ENCODE measurements at places on chromosomes 16 and 17.

DNA sequence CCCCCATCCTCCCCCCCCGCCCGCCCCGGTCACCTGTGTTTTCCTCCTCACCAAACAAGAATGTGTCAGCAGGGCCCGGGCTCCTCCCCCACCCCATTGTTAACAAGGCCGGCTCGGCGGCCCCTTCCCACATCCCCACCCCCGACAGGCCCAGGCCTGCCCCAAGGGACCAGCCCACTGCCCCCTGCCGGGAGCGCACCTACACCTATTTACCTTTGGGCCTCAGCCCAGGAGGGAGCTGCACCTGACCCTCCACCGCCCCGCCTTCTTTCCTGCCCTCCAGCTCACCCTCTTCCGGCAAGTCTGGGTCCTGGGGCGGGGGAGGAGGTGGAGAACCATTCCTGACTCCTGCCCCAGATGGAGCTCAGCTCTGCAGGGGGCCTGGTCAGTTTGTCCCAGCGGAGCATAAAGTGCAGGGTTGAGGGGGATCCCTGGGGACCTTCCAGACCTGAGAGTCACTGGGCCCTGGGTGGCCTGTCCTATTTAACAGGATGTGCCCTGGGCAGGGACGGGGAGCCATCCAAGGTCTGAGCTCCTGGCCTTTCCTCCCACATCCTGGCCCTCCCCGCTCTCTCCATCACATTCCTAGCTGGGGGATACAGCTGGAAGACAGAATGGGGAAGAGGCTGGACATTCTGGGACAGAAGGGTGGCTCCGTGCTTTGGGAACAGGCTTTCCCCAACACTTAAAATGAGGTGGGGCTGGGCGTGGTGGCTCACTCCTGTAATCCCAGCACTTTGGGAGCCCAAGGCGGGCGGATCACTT, 8.3 kb downstream of the FOXJ1 start:
- no peak for DNase-seq

- DNase-seq, result no peak
Observed at GRCh38 chr17:33523577-33523981, 230.5 kb upstream of the ASIC2 start.

- no peak for DNase-seq
Observed at GRCh38 chr16:87728026-87728425, 37.8 kb downstream of the KLHDC4 start.

- no peak for DNase-seq
Observed at GRCh38 chr16:89478576-89479221, 11.7 kb downstream of the ANKRD11 start.

DNA sequence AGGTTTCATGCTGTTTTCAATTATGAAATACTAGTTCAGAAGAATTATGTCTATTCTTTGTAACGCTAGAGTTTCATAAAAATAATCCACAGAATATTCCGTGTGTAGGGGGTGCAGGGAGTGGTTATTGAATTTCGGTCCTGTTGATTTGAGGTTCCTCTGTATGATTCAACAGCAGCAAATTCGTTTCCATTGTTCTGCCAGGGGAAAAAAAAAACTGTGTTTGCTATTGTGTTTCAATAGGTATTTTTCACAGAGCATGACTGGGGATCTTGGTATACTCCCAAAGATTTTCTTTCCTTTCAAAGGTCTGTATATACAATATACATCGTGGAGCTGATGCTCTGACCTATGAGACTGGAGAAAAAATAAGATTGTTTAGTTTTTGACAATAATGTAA, 15.8 kb downstream of the SHISA9 start:
- no peak for DNase-seq

GRCh38 chr16:84758627-84759026, 58.8 kb downstream of the USP10 start:
- DNase-seq, result no peak

- DNase-seq, result no peak
Observed at GRCh38 chr16:74099530-74099929, 197.1 kb upstream of the PSMD7 start.

GRCh38 chr16:69040144-69040909, 65.1 kb upstream of the HAS3 start:
- no peak for DNase-seq

DNA sequence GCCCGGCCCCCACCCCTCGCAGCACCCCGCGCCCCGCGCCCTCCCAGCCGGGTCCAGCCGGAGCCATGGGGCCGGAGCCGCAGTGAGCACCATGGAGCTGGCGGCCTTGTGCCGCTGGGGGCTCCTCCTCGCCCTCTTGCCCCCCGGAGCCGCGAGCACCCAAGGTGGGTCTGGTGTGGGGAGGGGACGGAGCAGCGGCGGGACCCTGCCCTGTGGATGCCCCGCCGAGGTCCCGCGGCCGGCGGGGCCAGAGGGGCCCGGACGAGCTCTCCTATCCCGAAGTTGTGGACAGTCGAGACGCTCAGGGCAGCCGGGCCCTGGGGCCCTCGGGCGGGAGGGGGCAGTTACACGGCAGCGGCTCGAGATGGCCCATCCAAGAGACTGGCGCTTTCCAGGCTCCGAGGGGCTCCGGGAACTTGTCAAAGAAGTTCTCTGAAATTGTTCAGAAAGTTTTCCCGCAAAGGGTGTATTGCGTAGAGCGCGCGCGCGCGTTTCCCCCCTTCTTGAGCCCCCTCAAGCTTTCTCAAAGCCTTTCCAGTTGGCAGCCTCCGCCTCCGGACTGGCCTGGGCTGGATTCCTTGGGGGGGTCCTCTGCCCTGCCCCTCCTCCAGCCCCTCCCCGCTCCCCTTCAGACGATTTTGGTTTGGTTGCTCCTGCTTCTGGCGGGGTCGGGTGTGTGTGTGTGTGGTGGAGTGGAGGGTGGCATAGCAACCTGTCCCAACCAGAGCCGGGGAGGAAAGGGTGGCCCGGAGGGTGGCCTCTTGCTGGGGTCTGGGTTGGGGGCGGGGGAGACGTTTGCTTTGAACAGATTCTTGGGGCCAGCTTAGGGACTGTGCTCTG, 504 bp downstream of the ERBB2 start:
- DNase-seq, result no peak

- peak; percentile 90 for DNase-seq
Observed at GRCh38 chr17:27494192-27495091, 38.2 kb downstream of the KSR1 start.

GRCh38 chr17:82338858-82339633, 5.5 kb upstream of the SECTM1 start:
- peak; percentile 76 for DNase-seq

- no peak for DNase-seq
Observed at GRCh38 chr17:10857976-10858375, 20.1 kb upstream of the PIRT start.

DNA sequence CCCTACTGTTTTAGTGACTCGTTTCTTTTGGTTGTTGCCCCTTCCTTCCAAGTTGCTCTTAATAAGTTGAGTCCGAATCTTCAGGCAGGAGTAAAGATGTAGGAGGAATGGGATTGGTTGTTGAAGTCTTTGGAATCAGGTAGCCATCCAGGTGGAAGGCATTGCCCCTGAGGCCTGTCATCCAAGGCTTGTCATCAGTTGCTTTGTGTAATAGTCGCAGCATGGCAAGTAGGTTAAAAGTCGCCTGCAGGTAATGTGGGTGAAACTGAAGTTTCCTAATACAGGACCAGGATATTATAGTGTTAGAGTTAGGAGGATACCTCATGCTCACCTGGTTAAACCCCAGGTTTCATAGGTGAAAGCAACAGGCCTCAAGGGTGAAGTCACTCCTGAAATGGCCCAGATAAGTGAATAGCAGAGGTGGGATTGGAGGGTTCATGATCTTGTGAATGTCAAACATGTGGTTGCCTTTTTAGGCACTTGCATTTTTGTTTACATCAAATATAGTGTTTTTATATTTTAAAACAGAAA, 934 bp downstream of the PCTP start:
- no peak for DNase-seq

GRCh38 chr16:86343027-86343795, 167.1 kb upstream of the FOXF1 start:
- DNase-seq, result no peak

DNA sequence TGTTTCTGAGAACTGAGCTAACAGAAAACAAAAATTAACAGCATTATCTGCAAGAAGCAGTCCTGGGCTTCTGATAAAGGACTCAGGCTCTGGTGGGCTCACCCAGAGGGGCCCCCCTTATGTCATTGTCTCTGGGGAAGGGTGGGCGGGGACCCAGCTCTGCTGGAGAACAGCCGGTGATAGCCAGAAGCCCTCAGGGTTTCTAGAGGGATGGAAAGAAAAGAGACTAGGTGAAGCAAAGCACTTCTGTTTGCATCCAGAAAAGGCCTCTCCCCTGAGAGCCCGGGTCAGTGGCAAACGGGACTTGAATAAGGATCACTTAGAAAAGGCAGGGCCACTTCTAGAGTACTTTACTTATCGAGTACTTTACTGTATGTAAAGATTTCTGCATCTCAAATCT, 7.0 kb upstream of the CDC42EP4 start:
- no peak for DNase-seq

DNA sequence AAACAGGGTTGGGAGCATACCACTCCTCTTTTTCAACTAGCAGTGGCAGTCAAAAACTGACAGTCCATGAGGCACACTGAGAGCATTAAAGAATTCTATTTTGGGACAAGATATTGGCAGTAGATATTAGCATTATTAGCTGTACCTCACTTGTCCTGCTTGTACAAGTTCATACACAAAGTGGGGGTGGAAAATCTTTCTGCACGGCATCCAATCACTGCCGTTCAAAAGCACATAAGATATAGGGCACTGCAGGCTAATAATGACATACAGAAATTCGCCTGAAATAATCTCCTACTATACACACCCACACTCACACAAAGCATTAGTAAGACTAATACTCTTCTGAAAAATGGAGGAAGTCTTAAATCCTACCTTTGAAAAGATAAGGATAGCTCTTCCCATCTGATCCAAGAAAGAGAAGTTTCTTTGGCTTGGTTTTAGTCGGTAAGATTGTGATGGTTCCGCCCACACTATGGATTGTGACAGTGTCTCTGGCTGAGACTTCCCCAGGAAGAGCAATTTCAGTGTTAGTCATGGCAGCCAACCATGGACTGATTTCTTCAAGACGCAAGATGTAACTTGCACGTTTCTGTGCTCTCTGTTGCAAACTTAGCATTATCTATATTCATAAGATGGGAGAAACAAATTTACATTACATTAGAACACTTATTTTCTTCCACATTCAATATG, 40.6 kb upstream of the ARL6IP1 start:
- no peak for DNase-seq

GRCh38 chr16:79393127-79393526, 207.4 kb downstream of the MAF start:
- DNase-seq, result no peak

GRCh38 chr17:10021272-10021984, 116.4 kb upstream of the RCVRN start:
- no peak for DNase-seq

GRCh38 chr16:88070989-88071625, 119.9 kb downstream of the BANP start:
- peak; percentile 3 for DNase-seq

GRCh38 chr16:82157836-82158235, 12.2 kb downstream of the MPHOSPH6 start:
- DNase-seq, result no peak

DNA sequence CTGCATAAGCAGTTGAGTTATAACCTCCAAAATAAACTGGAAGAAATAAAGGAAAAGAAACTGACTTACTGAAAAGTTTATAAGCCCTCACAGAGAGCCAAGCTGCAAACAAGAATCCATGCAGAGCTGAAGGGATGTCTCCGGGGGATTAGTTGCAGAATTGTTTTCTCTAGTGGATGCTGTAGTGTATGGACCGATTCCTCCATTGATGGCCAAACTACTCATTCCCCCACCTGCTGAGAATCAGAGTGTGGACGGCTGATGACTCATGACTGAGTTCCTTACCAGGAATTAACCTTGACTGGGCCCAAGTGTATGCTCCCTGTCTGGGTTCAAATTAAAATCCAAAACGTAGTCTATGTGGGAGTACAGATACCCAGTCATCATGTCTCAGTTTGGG, 93.9 kb upstream of the CDH8 start:
- DNase-seq, result no peak

DNA sequence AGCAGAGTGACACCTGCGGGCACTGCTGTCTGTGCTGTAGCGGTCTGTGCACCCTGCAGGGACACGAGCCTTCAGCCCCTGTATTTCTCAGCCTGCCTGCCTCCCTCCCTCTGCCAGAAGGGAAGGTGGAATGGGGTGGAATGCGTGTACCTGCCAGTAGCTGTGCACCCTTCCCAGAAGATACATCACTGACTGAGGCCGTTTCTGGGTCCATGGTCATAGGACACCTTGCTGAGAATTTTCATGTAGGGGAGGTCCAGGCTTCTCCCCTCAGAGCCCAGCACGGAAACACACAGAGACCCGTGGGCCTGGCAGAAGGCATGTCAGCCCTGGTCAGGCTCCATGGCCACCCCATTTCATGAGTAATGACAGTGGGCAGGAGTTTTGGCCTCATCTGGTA, 16.5 kb downstream of the DBNDD1 start:
- no peak for DNase-seq

- DNase-seq, result no peak
Observed at GRCh38 chr17:27982688-27983087, 59.8 kb upstream of the NLK start.

DNA sequence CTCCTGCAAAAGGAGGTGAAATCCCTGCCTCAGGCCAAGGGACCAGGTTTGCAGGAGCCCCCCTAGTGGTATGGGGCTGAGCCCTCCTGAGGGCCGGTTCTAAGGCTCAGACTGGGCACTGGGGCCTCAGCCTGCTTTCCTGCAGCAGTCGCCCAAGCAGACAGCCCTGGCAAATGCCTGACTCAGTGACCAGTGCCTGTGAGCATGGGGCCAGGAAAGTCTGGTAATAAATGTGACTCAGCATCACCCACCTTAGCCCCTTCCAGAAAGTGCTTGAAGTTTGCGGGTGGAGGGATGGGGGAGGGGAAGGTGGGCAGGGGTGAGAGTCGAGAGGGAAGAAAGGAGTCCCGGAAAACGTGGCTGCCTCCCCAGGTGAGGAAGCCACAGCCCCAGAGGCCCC, 2.1 kb downstream of the MC1R start:
- no peak for DNase-seq

GRCh38 chr17:67180275-67180674, 64.7 kb downstream of the HELZ start:
- DNase-seq, result no peak

- peak; percentile 5 for DNase-seq
Observed at GRCh38 chr16:49464093-49464492, 90.5 kb downstream of the C16orf78 start.

- no peak for DNase-seq
Observed at GRCh38 chr16:15897834-15898254, 9.4 kb upstream of the CEP20 start.

- DNase-seq, result peak; percentile 43
Observed at GRCh38 chr17:33674685-33675084, 381.6 kb upstream of the ASIC2 start.

GRCh38 chr16:28078261-28078660, 14.7 kb upstream of the GSG1L start:
- DNase-seq, result no peak

GRCh38 chr17:17151541-17151940, 54.6 kb downstream of the PLD6 start:
- DNase-seq, result no peak

GRCh38 chr16:49596068-49596467, 222.5 kb downstream of the C16orf78 start:
- DNase-seq, result no peak

- no peak for DNase-seq
Observed at GRCh38 chr17:77944390-77945222, 13.9 kb upstream of the TNRC6C start.

- DNase-seq, result no peak
Observed at GRCh38 chr16:28930652-28931051, 1.1 kb upstream of the CD19 start.

All from adrenal gland (tissue), 19 donors.